ENCODE measurements at places on chromosomes 6 and 20.

GRCh38 chr20:50136822-50137599, 16.5 kb downstream of the PEDS1 start:
- no peak for DNase-seq

- DNase-seq, result no peak
Measured at GRCh38 chr6:165390475-165390874, 81.1 kb upstream of the C6orf118 start.

DNA sequence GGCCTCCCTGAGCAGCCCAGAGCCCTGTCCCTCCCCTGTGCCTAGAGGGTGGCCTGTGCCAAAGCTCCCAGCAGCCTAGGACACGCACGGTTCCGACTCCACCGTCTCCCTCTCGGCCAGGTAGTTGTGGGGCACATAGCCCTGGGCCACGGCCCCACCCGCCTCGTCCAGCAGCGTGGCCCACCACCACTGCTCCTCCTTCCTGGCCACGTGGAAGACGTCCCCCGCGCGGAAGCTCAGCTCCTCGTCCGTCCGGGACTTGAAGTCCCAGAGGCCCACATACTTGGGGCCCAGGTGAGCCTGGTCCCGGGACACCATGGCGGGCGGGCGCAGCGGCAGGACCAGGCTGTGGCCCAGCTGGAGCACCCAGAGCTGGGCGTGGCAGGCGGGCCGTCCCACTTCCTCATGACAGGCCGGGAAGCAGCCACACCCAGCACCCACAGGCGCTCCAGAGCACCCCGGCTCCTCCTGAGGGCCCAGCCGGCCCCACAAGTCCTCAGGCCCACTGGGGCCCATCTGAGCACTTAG, at the start of gene PTK6:
PTK6 (minus strand) TSS at position 380 of the 528 bp plus-strand sequence; CDS start at position 318, 62 bp downstream.
- DNase-seq, result no peak

DNA sequence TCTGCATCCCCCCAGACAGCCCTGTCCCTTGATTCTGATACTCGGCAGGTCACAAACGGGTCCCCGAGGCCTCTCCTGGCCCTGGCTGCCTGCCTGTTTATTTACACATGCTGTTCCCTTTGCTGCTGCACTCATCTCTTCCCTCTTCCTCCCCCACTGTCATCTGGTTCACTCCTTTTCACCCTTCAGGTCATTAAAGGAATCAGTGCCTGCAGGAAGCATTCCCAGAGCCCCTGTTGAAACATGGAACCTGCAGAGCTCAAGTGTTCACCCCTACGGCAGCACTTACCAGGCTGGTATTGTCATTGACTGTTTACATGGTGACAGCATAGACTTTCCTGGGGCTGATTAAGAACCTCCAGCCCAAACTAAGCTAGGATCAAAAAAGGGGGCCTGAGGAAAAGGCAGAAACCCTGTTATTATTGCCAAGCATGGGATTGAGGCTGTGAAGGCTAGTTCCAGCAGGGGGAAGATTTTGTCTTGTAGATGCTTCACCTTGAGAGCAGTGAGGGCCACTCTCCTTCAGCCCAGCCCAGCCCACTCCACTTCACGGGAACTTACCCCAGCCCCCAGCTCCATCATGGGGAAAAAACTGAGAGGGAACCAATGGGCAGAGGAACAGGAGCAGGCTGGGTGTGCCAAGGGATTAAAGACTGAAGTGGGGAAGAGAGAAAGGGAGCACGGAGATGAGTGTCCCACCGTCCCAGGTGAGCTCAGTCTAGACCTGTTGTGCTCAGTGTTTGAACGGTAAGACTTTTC, 73.2 kb downstream of the JPH2 start:
- DNase-seq, result no peak

- DNase-seq, result no peak
Measured at GRCh38 chr6:17360564-17360963, 32.8 kb upstream of the CAP2 start.

DNA sequence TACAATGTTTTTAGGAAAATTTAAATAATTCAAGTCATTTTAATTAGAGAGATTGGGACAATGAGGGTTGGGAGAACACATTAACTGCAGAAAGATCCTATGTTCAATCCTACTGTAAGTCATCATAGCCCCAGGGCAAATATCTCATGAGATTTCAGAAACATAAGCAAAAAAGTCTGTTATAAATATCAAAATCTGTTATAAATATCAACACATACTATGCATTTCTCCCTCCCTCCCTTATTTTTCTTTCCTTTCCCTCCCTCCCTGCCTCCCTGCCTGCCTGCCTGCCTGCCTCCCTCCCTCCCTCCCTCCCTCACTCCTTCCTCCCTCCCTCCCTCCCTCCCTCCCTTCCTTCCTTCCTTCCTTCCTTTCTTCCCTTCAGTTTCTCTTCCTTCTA, 267.3 kb upstream of the SASH1 start:
- no peak for DNase-seq

DNA sequence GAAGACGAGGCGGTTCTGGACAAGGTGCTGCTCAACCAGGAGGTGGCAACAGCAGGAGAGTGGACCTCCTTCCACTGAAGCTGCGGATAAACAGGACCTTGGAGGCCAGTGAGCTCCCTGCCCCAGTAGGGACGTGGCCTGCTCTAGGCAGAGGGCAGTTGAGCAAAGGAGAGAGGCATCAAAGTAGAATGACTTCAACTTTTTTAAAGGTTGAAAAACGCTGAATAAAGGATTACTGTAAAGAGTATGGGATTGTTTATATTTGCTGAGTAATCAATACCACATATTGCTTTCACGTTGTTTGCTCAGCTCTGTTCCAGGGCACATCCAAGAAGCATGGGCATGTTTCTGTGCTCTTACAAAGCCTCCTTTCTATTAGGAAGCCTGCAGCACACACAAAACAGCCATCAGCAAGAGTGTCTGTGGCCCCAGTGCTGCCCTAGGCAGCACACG, 48.1 kb downstream of the ERMARD start:
- no peak for DNase-seq

DNA sequence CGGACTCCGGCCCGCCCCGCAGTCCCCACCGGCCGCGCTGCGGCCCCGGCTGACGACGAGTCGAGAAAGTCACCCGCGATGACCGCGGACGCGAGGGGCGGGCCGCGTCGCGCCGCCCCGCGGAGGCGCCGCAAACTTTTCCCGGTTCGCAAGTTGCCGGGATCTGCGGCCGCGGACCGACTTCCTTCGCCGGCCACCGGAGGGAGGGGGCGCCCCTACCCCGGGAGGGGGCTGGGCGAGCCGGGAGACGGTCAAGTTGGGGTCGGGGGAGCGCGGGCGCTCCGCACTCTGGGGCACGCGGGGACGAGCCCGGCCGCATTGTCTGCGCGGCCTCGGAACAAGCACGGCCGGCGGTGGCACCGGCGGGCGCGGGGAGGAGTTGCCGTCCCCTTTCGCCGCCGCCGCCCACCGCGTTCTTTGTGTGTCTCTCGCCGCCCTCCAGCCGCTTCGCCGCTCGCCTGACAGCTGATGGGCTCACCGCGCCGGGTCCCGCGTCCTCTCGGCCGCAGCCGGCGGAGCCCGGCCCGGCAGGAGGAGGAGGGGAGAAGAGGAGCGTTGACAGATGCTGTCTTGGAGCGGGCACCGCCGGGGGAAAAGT, 131.6 kb downstream of the OGFRL1 start:
- no peak for DNase-seq

GRCh38 chr6:156563714-156564113, 213.5 kb upstream of the ARID1B start:
- DNase-seq, result peak; percentile 86

GRCh38 chr6:56764081-56764566, 121.4 kb upstream of the DST start:
- no peak for DNase-seq

DNA sequence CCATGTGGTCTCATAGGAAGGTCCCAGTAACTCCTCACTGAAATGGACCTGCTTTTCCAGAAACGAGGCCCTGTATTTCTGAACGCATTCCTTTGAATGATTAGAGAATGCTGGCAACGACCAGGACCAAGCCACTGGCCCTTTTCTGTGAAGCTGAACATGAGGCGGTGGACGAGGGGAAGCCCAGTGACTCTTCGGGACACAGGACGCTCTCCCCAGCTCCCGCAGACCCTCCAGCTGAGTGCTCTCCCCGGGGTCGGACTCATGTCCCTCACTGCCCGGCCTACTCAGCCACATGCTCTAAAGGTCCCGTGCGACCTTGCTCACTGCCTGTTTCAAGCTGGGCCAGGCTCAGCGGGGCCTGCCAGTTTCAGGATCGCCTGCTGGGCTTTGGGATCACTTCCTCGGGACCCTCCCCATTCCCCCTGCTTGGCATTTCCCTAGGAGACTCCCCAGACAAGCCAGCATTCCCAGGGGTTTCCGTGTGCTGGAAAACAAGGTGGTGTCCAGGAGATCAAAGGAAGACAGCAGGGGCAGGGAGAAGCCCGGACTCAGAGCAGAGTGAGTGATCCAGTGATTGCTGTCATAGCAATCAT, 2.6 kb upstream of the CST9 start:
- DNase-seq, result no peak

DNA sequence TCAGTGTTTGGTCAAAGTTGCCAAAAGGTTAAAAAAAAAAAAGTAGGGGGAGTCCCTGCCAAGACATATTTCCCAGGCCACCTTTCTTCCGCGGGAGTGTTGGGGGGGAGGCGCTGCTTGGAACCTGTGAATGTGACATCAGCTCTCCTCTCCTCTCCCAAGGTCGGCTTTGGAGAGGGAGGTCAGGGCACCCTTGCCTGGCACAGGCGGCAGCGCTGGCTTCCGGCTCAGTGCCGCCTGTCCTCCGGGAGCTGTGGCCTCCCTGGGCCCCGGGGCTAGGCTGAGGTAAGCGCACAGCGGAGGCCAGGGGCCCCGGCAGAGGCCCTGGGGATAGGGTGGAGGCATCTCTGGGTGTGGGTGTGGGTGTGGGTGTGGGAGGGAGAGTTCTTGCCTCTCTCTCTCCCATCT, 1.9 kb upstream of the EDN1 start:
- no peak for DNase-seq

DNA sequence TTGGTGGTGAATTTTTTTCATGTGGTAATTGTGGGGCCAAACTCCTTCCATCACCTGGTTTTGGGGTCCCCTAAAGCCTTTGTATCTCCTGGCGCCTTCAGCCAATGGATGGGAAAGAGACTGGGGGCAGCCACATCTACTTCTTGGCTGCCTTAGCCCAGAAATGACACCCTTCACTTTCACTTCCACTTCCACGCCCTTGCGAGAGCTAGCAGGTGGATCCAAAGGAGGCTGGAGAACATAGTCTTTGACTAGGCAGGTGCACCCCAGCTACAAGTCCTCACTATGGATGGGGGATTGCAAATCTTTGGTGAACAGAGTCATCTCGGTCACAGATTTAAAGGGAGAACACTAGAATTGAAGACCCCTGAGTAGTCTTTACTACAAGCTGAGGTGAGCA, 70.8 kb downstream of the NDUFAF5 start:
- DNase-seq, result no peak

GRCh38 chr6:71888756-71889340, 2.5 kb downstream of the RIMS1 start:
- DNase-seq, result no peak

GRCh38 chr20:44896583-44896982, 11.1 kb downstream of the YWHAB start:
- DNase-seq, result no peak

DNA sequence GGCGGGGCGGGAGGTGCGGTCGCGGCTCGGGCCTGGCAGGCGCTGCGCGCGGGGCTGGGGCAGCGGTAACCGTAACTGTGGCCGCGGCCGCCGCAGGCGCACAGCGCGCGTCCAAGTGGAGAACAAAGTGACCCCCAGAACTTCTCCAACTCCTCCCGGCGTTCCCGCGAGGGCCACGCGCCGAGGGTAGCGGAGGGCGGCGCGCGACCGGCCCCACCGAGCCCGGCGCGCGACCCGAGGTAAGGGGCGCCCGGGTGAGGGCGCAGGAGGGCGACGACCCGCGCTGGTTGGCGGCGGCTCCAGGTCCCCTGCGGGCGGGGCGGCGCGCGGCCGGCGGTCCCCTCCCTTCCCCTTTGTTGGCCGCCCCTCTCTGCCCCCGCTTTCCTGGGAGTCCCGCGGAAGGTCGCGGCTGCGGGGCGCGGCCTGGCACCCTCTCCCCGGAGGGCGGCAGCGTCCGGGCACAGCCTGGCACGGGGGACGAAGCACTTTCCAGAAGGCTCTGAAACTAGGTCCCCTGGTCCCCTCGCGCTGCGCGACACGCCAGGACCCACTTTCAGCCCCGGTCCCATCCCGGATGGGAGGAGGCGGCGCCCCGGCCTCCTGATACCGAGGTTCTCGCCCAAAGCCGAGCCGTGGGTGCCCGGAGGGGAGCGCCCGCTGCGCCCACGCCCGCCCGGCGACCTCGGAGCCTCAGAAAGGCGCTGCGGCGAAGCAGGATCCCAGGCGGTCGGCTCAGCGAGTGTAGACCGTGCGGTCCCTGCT, at the start of gene TIAM2:
TIAM2 (plus strand) TSS at position 62 of the 762 bp plus-strand sequence. CDS start 133,909 bp downstream, outside the sequence.
- DNase-seq, result no peak

DNA sequence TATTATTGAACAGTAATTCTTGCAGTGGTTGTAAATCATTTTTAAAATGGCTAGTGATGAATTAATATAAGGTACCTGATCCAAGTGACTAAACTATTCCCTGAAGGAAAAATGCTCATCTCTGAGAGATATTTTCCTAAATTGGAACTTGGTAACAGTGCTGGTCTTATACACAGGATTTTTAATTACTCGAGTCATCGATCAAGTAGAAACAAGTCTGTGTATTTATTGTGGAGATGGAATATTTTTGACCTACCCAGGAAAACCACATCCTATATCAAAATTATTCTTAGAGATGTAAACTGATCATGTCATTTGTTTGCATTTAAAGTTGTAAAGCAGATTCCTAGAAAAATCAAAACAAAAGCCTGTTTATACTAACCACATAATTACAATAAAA, 166.9 kb downstream of the MOXD1 start:
- DNase-seq, result no peak

DNA sequence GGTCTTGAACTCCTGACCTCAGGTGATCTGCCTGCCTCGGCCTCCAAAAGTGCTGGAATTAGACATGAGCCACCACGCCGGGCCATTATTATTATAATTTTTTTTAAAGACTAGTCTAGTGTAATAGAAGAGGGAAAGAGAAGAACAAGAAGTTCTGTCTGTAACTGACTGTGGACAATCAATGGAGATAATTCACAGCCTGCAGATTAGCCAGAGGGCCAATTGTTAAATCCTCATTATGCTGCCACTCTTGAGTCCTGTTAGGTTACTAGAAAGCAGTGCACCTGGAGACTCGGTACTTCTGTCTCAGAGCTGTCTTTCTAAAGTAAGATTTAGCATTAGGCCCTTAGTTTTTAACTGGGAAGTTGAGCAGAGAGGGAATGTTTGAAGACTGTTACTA, 37.5 kb downstream of the CARMIL1 start:
- no peak for DNase-seq

- DNase-seq, result no peak
Measured at GRCh38 chr20:53677447-53678314, 84.0 kb upstream of the ZNF217 start.
